ENCODE measurements at places on chromosomes 12 and 14.

DNA sequence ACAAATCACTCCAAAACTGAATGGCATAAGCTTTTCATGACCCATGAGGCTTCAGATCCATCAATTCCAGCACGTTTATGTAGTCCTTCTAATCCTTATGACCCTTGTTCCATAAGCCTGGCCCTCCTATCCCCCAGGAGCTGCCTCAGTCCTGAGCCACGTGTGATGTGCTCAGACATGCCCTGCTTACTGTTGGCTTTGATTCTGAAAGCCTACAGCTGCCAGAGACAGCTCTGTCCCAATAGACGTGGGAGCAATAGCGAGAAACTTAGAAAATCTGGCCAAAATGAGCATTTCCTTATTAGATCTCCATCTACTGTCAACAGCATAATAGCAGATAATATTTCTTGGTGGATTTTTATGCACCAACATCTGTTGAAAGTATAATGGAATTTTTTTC is 33.2 kb downstream of the DUSP6 start:
- DNase-seq: no peak

- DNase-seq: no peak
These were observed 207.9 kb downstream of the NUAK1 start for GRCh38 chr12:105930557-105931503.

DNA sequence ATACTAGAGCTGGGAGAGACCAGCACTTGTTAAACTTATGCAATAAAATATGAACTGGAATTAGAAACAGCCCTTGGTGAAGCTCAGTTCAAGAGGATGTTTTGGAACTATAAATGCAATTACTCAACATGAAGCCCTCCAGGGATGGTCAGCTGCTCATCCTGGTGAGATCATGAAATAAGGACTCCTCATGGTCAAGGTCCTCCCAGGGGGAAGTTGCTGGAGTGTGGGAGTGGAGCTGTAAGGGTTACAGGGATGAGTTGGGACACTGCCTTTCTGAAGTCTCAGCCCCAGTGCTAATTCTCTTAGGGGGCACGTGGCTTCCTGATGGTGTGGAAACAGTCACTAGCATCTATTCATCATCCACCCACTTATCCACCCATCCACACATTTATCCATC is 301.7 kb upstream of the SFSWAP start:
- DNase-seq: no peak

GRCh38 chr14:32606301-32606700 is 277.2 kb downstream of the AKAP6 start:
- no peak for DNase-seq

DNA sequence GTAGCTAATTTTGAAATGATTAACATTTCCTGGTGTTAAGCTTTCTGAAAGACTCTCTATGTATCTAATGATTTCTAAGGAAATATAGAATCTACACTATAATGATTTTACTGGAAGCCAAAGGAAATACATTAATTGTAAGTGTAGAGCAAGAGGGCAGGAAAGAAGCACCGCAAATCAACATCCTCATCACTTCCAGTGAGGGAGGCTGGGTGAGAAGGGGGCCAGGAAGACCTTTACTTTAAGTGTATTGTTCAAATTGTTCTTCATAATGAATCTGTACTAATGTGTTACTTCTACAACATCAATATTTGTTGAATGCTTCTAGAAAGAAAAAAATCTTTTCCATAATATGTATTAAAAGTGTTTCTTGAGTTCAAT is 65.3 kb upstream of the DACT1 start:
- DNase-seq: no peak

DNA sequence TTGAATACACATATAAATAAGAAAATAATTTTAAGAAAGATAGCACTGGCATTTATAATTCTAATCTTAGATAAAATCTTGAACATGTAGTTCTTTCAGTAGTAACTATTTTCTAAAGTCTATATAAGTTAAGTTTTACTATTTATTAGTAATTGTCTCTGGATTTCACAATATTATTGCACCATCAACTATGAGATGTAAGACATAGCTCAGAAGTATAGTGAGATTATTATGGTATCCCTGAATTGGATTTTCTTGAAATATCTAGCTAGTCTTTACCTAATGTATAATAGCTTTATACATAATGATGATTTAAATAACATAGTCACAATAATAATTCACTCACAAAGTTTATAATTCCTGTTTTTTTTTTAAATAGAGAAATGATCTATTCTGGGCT is 6.7 kb downstream of the CLEC12A start:
- DNase-seq: no peak

DNA sequence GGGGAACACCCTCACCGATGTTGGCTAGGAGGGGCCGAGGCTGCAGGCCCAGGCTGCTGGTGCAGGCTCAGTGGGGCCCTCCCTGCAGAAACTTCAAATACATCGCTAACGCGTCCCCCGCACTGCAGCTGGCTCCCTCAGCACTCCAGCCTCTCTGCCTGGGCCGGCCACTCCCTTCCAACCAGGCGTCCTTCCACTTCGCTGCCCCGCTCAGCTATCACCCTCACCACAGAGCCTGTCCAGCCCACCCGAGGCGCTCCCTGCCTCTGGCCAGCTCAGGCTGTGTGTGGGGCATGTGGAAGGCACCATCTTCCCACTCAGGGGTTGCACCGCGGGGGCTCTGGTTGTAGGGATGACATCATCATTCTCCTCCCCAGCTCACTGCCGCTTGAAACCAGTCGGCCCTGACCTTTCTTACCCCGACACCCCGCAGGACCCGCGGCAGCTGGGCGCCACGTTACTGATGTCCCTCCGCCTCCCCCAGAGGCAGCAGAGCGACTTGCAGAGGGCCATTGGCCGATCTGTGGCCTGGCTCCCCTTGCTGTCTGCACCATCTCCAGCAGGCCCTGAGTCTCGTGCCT is 199.9 kb upstream of the RTL1 start:
- DNase-seq: no peak

DNA sequence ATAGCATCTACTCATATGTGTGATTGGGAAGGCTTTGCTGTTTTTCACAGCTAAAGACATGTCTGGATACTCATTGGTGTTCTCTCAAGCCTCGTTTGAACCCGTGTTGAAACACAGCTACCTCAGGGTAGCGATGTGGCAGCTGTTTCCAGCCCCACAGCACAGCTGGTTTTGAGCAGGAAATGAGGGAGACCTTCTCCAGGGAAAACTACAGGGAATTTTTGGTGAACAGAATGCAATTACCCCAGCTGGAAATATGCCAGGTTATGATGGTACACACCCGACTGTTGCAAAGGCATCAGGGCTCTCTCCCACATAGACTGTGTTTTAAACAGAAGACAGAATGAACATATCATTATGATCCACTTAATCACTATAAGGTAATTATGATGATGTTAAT is 828.9 kb downstream of the VRK1 start:
- DNase-seq: no peak

GRCh38 chr12:16352481-16352880 is 5.0 kb downstream of the MGST1 start:
- DNase-seq: no peak

GRCh38 chr14:93950948-93951634 is 23.9 kb downstream of the FAM181A start:
- no peak for DNase-seq

- DNase-seq: no peak
These were observed 3.7 kb downstream of the ANKRD13A start for GRCh38 chr12:110002676-110003515.

DNA sequence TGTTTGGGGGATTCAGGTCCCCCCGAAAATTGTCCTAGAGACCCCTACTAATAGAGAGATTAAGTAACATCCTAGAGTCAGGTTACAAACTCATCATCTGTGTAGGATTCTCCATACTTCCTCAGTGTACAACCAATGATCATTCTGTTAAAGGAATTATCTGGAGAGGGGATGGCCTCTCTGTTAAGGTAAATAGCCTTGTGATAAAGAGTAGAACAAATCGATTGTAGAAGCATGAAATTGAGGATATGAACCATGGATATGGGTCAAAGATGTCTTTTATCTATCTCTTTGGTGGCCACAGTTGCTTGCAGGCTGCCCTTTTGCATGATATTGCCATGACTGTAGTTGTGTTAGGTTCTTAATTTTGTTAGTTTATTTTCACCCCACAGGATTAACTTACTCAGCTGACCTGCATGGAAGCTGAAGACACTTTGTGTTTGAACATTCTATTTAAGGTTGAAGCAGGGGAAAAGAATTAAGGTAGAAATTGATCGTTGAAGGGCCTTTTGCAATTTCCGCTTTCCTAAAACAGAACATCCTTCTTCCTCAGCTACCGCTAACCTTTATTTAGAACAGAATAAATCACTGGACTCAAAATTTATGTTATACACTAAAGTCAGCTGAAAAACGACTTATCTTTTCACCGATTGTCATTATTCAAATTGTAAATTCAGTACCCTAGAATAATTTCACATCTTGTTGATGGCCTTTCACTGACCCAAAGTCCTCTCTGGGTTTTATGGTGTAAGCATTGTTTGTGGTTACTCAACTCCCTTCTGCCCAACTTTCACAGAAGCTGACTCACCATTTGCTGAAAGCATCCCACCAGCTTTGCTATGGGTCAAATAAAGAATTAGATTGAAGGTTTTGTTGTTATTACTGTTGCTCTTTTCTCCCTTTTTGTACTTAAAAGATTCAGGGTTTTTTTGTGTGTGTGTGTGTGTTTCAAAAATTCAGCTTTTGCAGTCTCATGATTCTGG is 52.3 kb downstream of the IRAK3 start:
- DNase-seq: no peak

- no peak for DNase-seq
These were observed 189.4 kb downstream of the NUAK1 start for GRCh38 chr12:105949391-105949790.

GRCh38 chr12:55974308-55974730 is 441 bp downstream of the RAB5B start:
- DNase-seq: no peak

DNA sequence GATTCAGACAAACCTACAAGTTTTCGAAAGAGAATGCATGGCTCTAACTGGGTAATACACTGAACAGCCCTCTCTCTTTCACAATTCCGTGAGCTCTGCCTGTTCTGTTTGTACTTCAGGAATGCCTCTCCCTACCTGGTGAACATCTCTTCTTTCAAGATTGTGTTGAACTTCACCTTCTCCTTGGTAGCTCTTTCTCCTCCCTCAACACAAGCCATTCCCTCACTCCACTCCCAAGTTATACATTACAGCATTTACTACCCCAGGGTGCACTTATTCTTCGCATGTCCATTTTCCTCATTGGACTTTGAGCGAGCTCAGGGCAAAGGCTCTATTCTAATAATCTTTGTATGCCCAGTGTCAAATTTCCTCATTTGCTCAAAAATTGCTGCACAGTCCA is 28.3 kb downstream of the NRDE2 start:
- DNase-seq: no peak

- no peak for DNase-seq
These were observed 8.7 kb upstream of the CYP46A1 start for GRCh38 chr14:99675382-99675835.

GRCh38 chr14:46940611-46941010 is 289.0 kb upstream of the RPL10L start:
- no peak for DNase-seq

- DNase-seq: no peak
These were observed 130.1 kb downstream of the KITLG start for GRCh38 chr12:88450136-88450535.

DNA sequence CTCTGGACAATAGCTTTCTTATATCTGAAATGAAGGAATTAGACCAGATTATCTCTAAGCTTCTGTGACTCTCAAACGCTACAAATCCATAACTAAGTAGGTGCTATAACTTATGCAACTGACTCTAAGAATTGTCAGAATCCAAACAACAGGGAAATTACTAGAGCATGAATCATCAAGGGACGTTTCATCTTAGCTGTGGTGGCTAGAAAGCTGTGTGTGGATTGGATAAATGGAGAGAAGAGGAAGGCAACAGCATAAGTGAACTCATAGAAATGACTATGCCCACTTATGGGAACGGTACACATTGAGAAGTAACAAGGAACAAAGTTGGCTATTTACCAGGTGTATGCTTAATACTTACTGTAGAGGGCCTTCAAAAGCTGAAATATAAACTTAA is 96.0 kb upstream of the NEDD1 start:
- DNase-seq: no peak

DNA sequence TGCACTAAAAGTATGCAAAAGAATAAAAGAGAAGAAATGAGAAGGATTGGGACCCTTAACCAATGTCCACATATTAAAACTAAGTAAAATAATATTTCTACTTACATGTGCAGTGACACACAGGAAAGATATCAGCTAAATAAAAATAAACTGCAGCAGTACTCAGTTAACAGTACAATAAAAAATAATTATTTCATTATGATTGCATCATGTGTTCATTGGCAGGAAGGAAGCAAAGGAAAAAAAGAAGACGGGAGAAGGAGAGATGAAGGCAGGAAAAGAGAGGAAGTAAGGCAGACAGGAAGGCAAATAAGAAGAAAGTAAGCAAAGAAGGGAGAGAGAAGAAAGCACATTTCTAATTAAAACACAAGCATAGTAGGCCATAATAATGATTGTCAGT is 33.0 kb downstream of the RASSF9 start:
- no peak for DNase-seq

GRCh38 chr12:94434171-94434570 is 25.5 kb downstream of the CEP83 start:
- no peak for DNase-seq

- DNase-seq: no peak
These were observed 85.4 kb downstream of the NCOR2 start for GRCh38 chr12:124481772-124482566.

DNA sequence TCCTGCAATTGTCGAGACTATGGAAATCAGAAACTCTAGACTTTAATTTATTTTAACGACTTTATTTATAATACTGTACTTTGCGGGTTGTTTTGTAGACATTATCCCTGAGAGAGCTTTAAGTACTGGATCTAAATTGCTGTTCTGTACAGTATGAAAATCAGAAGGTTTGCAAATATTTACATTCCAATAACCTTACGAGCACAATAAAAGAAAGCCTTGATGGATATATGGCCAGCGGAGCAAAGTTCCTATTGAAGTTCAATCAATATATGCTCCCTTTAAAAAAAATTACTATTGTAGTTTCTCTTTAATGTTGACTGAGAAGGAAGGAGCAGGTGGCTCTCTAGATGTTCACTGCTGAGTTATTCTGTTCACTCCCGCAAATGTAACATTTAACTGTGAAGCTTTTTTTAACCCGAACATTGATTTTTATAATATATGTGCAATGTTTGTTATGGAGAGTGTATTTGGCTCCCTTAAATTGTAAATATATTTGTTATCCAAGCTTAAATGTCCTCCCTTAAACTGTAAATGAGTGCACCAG is 235.3 kb downstream of the PLCZ1 start:
- no peak for DNase-seq

- peak; percentile 44 for DNase-seq
These were observed 1.8 kb upstream of the ZBTB39 start for GRCh38 chr12:57008178-57008577.

GRCh38 chr12:98646294-98647090 is 1.4 kb downstream of the APAF1 start:
- no peak for DNase-seq

DNA sequence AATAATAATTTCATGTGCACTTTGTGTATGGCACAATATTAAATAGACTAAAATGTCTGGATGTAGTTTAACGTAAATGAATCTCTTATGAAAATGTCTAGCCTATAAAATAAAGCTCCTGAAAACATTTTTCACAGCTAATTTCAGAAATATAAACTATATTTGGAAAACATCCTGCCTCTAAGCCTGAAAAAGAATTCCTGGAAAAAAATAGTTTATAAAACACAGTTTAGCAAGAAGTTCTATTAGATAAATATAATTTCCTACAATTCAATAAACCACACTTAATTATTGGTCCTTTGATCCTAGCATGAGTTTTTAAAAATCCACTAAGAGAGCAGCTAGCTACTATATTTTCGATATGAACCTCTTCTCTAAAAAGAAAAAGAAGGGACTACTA is 159.9 kb downstream of the ADAMTS20 start:
- DNase-seq: no peak

GRCh38 chr12:123966596-123966995 is 6.0 kb downstream of the CCDC92 start:
- no peak for DNase-seq

Data from DMS 273 treated with DMSO at 0.1 percent for 48 hours (cell line).